ENCODE measurements at places on chromosomes 2 and 18. TPM values are rescaled to one million over a fixed set of nuclear protein-coding genes. Genes with fewer than 3 reads are reported as not detected.

Gene CCDC68
- 5.0 TPM for total RNA-seq

Gene IL36A
- not detected for total RNA-seq

Gene SOCS6
- total RNA-seq, result 43.4 TPM

Gene DYSF
- total RNA-seq, result 0.30 TPM

Gene BCL2L11
- 4.8 TPM for total RNA-seq

Gene CFAP221
- total RNA-seq, result not detected

Gene HDAC4
- total RNA-seq, result 19.9 TPM

Gene STEAP3
- 30.7 TPM for total RNA-seq

Gene CD207
- not detected for total RNA-seq

All from smooth muscle cell of the umbilical artery (primary cell).